Activated T-cell treated with anti-CD3 and anti-CD28 coated beads, Interleukin-2, amount 50 U/mL, for 72 hours (primary cell): ENCODE measurements at places on chromosomes 1 and 21.

DNA sequence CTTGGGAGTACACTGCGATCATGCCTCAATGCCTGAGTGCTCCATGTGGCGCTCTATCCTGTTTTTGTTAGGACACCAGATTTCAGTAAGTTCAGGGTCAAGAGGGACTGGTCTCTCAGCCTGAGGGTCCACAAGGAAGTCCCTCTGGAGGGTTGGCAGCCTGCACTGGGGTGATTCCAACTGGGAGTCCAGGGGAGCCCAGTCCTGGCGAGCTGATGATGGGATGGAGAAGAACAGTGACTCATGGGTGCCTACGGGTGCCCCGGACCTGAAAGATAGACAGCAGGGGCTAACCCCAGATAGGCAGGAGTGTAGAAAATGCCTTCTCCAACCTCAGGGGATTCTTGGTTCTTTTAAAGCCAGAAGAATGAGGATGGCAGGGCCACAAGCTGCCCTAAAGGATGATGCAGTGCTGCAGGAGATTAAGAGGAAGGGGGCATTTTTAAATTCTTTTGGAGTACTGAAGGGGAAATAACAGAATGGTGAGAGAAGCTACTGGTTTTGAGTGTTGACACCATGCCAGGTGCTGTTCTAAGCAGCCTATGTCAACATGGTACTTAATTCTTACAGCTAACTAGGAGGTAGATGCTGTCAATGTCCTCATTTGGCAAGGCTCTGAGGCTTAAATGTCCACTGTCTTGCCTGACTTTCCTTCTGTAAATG is 68.4 kb upstream of the TLR5 start:
- DNase-seq, result no peak

DNA sequence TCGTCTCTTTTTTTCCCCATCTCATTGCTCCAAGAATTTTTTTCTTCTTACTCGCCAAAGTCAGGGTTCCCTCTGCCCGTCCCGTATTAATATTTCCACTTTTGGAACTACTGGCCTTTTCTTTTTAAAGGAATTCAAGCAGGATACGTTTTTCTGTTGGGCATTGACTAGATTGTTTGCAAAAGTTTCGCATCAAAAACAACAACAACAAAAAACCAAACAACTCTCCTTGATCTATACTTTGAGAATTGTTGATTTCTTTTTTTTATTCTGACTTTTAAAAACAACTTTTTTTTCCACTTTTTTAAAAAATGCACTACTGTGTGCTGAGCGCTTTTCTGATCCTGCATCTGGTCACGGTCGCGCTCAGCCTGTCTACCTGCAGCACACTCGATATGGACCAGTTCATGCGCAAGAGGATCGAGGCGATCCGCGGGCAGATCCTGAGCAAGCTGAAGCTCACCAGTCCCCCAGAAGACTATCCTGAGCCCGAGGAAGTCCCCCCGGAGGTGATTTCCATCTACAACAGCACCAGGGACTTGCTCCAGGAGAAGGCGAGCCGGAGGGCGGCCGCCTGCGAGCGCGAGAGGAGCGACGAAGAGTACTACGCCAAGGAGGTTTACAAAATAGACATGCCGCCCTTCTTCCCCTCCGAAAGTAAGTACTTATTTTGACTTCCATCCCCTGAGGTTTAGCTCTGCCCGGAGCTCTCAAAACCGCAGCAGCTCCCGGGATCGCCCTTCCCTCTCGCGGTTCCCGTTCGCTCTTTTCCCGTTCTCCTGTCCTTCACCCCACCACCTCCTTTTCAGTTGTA is 1.5 kb downstream of the TGFB2 start:
- peak; percentile 4 for DNase-seq

DNA sequence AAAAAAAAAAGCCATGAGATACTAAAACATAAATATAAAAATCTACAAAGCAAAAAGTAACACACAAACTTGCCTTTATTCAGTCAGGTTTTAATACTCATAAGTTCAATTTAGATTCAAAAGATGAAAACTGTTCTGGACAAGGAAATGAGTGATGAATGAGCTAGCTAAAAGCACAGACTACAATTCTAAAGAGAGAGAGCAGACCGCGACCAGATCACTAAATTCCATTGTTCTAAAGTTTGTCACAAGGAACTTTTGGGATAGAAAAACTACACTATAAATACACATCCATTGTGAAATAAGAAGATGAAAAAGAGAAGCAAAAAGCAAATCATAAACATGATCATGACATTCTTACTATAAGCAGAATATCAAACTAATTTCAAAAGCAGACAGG is 1.7 kb downstream of the ODF2L start:
- DNase-seq, result no peak

- DNase-seq, result no peak
These were observed 40.6 kb upstream of the CYP2J2 start for GRCh38 chr1:59967141-59967697.

DNA sequence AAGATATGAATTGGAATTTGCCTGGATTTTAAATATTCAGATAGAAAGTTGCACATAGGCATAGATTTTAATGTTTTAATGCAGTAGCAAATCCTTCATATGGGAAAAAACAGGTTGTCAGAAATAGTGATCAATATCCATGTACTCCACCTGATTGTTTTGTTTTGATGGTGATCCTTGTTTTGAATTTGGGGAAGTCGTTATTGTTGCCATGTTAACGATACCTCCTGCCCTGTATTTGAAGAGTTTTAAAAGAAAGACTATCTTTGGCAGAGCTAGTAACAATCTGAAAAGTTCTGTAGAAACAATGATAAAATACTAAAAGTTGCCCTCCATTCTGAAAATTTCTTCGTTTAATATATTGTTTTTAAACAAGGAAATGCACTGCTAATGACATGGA is 1.1 kb downstream of the CEP350 start:
- no peak for DNase-seq

GRCh38 chr1:221442056-221442455 is 299.8 kb downstream of the DUSP10 start:
- DNase-seq, result no peak

DNA sequence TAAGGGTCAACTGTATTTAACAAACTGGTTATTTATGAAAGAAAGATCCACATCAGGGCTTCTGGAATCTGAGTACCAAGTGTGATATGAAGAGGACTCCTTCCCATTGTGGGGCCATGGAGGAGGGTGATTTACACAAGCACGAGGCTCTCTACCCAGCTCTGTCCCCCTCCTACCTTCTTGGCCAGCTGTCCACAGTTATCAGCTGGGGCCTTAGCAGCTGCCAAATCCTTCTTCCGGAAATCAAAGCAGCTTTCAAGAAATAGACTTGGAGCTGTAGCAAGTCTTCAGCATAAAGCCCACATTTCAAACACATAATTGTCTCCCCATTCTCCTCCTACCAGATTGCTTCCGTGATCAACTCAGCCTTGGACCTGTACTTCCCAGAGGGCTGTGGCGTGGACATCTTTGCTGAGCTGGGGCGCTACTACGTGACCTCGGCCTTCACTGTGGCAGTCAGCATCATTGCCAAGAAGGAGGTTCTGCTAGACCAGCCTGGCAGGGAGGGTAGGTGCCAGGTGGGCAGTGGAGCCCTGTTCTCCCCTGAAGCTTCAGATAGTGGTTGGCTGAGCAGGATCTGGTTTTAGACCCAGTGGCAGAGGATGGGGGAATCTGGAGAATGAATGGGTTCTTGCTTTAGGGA is 15.5 kb downstream of the AZIN2 start:
- no peak for DNase-seq

- no peak for DNase-seq
These were observed 6.3 kb upstream of the VPS26C start for GRCh38 chr21:37273440-37273839.

GRCh38 chr1:224489534-224490365 is 55.2 kb upstream of the WDR26 start:
- DNase-seq, result no peak

GRCh38 chr1:230972855-230973271 is 5.8 kb downstream of the TTC13 start:
- DNase-seq, result peak; percentile 74

- no peak for DNase-seq
These were observed 7.0 kb upstream of the ABCD3 start for GRCh38 chr1:94411237-94411636.

- DNase-seq, result no peak
These were observed 5.4 kb downstream of the RERE start for GRCh38 chr1:8812081-8812480.

DNA sequence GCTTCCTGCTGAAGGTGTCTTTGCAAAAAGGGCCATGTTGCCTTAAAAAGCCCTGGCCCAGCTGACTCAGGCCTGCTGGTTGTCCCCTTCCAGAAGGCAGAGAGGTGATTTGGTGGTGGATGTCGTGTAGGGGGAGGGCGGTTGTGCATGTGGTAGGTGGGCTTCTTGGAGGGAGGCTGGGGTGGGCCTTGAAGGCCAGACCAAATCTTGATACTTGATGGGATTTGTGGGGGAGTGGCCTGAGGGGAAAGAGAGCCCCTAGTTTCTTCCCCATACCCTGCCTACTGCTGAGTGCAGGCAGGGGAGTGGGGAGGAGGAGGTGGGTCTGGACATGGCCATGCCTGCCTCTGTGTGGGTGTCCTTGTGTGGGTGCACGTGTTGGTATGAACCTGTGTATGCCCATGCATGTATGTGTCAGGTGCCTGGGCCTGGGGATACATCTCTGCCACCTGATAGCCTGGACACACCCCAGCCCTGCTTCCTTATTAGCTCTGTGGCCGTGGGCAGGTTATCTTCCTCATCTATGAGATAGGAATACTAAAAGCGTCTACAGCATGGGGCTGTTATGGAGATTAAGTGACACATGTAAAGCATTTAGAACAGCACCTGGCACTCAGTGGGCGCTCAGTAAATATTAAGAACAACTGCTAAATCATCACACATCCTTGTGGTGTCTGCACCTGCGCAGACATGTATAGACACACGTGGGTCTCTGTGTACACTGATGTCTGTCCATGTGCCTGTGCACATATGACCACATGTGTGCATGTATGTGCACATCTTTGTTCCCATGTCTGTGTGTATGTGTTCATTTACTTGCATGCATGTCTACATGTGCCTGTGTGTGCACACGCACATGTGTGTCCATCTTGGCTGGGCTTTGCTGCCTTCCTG is 17.0 kb downstream of the FAM151A start:
- DNase-seq, result no peak

- no peak for DNase-seq
These were observed 85.8 kb upstream of the IPO9 start for GRCh38 chr1:201742955-201743805.

GRCh38 chr1:154408174-154408777 is 3.1 kb downstream of the IL6R start:
- no peak for DNase-seq

DNA sequence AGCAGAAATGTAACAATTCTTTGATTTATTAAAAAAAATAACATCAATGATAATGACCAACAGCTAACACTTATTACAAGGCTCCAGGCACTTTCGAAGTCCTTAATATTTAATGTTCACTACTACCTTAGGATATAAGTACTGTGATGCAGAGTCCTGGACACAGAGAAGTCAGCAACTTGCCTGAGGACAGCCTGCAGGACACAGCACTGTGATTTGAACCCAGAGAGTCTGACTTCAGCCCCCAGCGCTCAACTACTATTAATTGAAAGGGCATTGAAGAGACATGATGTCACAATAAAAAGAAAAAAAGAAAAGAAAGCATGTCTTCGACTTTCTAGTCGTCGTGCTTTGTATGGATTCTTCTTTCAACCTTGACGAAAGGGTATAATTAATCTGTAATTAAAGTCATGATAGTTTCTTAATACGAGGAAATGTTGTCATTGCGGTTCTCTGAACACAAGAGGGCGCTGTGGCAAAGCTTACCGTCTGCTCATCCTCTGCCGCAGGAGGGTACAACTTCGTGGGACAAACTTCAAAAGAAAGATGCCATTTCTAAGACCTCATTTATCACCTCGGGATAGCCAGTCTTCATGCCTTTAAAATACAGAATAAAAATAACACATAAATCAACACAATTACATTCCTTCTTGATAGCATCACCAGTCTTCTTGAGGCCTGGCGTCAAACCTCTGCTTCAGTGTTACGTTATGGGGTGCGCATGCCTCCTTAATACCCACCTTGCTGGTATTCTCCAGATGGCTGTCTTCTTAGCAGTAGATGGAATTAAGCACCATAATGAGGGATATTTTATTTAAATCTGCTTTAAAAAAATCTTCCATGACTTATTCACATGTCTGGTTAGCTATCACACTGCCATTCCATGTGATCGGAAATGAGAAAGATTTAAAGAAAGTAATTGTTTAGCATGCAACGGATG is 240.1 kb downstream of the DISC1 start:
- peak; percentile 47 for DNase-seq

GRCh38 chr1:58794585-58794984 is 10.7 kb upstream of the JUN start:
- DNase-seq, result no peak

GRCh38 chr1:205317311-205317917 is 4.1 kb downstream of the NUAK2 start:
- no peak for DNase-seq

DNA sequence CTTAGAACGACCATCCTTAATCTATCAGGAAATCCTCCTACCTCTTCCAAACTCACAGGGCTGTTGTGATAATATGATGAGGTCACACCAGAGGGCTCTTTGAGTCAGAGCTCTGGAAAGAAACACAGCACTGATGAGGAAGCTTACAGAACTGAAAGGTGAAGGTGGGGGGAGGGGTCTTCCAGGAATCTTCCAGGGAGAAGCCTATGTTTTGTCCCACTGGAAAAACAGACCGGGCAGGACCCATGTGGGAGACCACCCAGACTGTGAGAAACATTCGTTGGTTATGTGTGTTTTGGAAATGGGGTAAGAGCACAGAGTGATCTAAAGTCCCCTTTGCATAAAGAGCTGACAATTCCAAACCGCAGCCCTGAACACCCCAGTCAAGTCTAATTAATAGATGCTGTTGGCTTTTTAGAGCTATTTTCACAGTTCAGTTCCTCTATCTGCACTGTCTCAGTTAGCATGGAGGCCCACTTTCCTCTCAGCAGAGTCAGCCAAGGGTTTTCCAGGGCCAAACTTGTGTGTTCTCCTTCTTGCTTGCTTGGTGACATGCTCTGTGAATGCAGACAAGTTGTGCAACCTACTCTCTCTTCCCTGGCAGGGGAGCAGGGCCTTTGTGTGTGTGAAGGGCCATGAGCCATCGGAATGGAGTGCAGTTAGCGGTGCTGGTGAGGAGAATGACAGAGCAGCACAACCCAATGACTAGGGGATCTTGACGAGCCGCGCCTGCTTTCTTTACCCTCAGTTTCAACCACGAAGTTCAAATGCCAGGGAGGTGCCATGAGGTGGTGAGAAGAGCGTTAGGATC is 12.3 kb downstream of the PHLDA3 start:
- DNase-seq, result no peak

DNA sequence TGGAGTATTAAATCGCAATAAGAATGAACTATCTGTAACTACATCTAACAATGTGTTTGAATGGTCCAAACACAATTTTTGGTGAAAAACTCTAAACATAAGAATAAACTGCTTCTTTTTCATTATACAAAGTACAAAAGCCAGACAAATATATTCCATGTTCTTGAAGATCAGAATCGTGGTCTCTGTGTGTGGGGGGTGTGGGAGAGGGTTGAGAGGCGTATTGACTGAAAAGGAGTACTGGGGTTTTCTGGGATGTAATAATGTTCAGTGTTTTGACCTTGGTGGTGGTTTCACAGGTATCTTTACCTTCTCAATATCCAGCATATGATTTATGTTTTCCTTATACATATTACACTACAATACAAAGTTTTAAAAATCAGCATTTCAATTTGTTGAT is 764 bp upstream of the CFH start:
- DNase-seq, result no peak
